ENCODE measurements at places on chromosomes 2 and 18.

DNA sequence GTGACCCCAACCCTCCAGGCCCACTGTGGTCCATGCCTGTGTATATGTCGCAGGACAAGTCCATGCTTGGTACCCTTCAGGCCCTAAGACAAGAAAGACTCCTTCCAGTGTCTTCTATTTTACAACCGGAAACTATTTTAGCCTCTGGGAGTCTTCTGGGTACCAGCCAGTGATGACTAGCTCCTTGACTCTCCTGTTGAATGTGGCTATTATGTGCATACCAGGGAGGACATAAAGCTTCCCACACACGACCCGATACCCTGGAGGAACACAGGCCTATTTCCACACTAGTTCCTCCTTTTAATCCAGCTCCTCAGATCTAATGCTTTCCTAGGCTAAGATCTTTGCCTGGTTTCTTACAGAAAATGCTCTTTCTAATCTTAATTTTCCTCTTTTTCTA is 178.1 kb downstream of the NCKAP5 start:
- DNase-seq: no peak

DNA sequence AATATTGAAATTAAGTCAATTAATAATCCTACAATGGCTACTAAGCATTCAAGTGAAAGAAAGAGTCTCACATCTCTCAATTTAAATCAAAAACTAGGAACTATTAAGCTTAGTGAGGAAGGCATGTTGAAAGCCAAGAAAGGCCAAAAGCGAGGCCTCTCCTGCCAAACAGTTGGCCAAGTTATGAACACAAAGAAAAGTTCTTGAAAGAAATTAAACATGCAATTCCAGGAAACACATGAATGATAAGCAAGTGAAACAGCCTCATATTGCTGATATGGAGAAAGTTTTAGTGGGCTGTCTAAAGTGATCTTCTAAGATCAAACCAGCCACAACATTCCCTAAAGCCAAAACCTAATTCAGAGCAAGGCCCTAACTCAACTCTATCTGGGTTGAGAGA is 11.8 kb downstream of the RDH14 start:
- no peak for DNase-seq

DNA sequence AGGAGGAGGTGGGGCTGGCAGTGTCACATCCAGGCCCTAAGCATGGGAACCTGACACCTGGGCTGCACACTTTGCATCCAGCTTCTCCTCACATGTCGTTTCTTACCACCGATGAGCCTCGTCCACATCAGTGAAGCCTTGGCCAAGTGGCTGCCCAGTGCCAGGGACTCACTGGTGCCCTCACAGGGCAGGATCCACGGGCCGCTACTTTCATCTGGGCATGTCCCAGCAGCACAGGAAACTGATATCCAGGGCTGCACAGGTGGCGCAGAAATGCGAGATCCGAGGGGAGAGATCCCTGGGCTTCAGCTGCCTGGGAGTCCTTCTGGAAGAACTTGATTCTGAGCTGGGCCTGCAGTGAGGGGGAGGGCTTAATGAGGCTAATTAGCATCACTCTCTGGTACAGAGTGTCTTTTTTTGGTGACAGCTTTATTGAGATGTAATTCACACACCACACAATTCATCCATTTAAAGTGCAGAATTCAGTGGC is 291.6 kb upstream of the HDAC4 start:
- DNase-seq: no peak

GRCh38 chr18:8635087-8635486 is 25.9 kb downstream of the RAB12 start:
- no peak for DNase-seq

DNA sequence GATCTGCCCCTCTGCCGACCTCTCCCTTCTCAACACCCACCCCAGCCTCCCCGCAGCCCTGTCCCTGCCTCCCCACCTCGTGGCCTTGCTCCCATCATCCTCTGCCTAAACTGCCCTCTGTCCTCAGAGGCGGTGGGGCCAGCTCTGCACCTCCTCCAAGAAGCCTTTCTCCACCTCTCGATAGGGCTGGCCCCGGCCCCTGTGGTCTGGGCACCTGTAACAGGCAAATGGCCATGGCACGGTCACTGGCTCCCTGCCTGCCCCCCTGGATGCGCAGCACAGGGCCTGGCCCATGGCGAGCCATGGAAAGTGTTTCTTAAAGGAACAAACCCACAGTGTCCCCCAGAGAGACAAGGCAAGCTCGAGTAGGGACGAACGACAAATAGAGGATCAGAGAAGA is 42.0 kb downstream of the MYO7B start:
- no peak for DNase-seq

DNA sequence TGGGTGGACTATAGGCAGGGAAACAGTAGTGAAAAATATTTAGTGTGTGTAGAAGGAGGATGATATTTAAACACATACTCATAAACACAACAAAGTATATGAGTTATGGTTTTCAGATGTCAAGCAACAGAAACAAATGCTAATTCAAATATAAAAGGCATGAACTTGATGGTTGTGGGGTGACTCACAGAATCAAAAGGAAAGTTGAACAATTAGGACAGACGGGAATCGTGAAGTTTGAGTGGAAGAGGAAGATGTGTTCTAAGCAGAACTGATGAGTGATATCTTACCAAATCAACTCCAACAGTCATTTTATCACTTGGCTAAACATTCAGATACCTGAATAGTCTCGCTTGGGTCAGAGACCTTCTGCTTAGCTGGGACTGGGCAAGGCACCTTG is 53.6 kb upstream of the ITGA6 start:
- DNase-seq: no peak

DNA sequence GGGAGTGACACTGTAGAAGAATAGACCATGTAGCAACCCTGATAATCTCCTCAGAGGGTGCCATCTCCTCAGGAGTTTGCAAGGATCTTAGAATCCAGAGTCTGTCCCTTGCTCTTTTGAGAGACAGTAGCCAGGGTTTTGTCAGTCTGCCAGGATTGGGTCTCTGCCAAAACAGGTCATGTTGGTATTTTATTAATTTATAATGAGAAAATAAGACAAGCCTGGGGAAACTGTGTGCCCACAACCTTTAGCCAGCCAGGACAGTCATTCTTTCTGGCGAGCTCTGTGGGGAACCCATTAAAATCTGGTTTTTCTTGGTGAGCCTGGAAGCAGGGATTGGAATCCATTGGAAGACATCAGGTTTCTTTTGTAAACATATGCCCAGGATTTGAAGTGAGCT is 78.6 kb downstream of the PTPRM start:
- peak; percentile 68 for DNase-seq

DNA sequence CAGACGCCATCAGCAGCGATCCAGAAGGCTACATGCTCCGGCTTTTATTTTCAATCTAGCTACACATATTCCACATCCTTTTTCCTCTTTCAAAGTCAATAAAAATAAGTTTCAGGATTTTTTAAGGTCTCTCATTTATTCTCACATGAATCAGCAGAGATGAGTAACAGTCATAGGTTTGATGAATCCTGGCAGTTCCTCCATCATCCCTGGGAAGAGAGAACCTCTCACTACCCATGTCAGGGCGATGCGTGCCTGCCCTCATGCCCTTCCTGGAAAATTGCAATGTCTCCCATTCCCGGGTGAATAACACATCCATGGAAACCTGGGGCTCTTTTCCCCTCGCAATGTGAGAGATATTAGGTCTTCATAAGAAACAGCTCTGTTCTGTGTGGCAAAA is 301.1 kb upstream of the SMIM21 start:
- DNase-seq: peak; percentile 6

DNA sequence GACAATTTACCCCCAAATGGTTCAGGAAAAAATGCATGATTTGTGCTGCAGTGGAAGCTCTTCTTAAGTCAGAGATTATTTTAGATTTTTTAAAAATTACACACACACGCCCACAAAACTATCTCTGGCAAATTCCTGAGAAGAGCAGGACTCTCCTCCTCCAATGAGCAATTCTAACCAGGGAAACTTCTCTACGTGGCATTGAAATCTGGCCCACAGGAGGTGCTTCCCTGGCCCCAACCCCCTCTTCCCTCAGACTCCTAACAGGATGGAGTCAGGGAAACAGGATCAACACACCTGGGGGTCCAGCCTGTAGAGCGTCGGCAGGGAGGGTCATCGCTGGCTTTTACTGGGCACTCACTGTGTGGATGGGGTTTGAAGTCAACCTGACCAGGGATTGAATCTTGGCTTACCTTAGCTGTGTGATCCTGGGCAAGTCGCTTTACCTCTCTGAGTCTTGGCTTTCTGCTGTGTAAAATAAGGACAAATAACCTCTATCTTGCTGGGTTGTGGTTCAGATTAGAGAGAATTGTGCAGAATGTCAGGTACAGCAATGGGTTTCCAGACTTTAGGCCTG is 65.4 kb upstream of the ASAP2 start:
- no peak for DNase-seq

DNA sequence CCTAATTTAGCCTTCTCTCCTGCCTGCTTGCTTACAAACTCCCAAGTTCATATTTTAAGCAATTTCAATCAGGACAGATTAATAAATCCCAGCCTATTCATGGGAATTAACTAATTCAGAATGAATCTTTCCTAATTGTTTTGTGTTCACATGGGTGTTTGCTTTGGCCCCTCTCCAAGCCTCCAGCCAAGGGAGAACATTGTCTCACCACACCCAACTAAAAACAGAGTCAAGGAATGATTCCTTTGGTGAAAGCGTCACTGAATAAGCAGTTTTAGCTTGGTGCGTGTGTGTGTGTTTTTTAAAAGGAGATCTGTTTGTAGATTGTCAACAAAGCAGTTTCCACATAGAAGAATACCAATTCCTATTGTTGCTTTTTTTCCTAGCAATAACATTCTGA is 43.0 kb upstream of the DSG1 start:
- peak; percentile 39 for DNase-seq

DNA sequence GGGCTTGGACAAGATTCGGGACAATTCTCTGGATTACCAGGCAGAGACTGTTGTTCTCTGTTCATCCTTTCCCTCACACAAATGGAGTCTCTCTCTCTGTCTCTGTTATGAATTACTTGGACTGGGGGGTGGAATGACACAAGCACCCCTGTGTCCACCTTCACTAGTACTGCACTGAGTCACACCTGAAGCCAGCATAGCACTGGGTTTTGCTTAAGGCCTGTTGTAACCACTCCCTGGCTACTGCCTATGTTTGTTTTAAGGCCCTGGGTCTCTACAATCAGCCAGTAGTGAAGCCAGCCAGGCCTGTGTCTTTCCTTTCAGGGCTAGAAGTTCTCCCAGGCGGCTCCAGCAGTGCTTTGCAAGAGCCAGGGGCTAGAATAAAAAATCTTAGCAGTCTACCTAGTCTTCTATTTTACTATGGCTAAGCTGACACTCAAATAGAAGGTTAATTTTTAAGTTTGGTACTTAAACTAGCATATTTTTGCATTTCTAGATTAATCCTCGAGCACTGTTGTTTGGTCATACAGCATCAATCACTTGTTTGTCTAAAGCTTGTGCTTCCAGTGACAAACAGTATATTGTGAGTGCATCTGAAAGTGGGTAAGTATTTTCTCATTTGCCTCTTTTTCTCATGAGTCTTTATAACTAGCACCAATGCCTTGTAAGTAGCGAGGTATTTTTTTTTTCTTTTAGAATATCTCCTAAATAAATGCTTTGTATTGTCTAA is 27.8 kb downstream of the WDR7 start:
- peak; percentile 51 for DNase-seq

GRCh38 chr2:112275311-112275886 is at the start of gene ZC3H6:
TSS of gene ZC3H6 (plus strand) at chr2:112275597. CDS start at chr2:112275995, 398 bp downstream.
- peak; percentile 99 for DNase-seq

DNA sequence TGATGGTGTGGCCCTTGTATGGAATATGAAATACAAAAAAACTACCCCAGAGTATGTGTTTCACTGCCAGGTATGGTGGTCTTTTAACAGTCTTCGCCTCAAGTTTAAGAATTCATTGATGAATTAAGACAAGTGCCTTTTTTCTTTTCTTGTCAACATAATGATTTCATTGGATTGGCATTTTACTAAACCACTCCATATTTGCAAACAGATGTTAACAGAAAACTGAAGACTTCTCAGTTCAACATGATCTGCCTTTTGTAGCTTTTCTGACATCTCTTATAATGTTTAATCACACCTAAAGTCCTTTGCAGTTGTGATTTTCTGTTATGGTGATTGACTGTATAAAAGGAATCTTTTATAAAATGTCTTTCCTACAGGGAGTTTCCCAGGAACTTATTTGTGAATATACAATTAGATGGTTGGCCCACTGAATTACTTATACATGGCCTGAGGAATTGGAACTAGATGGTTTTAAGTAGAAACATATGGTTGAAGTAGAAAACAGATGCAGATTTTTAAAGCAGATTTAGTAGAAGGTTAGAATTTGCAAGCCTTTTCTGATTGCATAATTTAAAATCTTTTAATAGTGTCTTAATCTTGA is 39.7 kb downstream of the DYNC1I2 start:
- DNase-seq: no peak

GRCh38 chr2:111975053-111975552 is 76.7 kb downstream of the MERTK start:
- DNase-seq: peak; percentile 99

- peak; percentile 47 for DNase-seq
These were observed 871.9 kb downstream of the TSN start for GRCh38 chr2:122627388-122627787.

- DNase-seq: no peak
These were observed 55.0 kb downstream of the AQP12A start for GRCh38 chr2:240746671-240747070.

DNA sequence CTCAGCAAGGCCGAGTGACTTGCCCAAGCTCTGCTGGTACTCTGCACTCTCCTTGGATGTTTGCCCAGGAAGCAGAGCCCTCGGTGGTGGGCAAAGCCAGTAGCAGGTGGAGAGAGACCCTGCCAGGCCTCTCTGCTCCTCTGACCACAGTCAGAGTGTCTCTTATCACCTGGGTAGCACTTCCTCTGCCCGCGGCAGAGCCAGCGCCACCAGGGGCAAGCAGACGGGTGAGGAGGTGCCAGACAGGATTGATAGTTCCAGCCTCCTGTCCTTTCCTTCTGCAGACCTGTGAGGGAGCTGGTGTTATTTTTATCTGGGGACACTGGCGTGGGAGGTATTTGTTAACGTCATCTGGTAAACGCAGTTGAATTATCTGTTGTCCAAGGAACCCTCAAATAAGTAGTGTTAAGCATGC is 152.9 kb downstream of the SMAD7 start:
- DNase-seq: no peak

DNA sequence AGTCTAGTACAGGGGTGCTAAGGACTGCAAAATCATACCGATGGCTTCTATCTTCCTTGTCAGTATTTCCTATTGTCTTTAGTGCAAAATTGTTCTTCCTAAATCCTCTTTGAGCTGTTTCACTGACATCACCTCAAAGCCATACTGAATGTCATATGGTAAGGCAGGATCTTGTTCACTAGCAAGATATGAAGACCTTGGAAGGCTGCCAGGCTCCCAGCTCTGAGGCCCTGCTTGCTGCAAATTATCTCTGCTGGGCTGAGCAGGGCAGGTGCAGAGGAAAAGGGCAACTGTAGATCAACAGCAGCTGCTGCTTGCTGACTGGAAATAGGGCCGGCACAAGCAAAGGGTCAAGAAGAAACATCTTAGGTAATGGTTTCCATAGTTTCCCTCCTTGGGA is 58.2 kb downstream of the PMAIP1 start:
- DNase-seq: peak; percentile 80

GRCh38 chr2:145206496-145207281 is 686.8 kb upstream of the ZEB2 start:
- no peak for DNase-seq

- DNase-seq: no peak
These were observed 132.8 kb upstream of the SERTAD2 start for GRCh38 chr2:64786343-64787018.

- DNase-seq: no peak
These were observed 198.6 kb downstream of the RNF152 start for GRCh38 chr18:61694236-61694635.
